Esophagus muscularis mucosa (tissue), 4 donors: ENCODE measurements at places on chromosomes 2 and 18.

DNA sequence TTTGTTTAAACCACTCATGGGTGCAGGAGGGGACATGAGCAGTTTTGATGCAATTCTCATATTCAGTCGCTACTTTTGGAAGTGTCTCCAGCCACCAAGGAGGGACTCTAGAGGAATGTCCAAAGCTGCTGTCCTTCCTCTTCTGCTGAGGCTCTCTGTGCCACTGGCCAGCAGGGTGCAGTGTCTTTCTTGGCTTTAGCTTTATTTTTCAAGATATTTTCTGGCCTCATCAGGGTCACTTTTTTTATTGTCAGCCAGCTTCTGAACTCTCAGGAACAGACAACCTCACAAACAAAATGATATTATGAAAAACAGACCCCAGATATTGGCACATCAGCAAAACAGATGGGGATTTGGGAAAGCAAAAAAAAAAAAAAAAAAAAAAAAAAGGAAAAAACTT lies 289.3 kb upstream of the ZSWIM2 start:
- DNase-seq = no peak

- DNase-seq = no peak
These were observed 150.4 kb downstream of the MTX2 start for GRCh38 chr2:176419591-176420071.

GRCh38 chr18:13444430-13445240 lies 226.1 kb downstream of the LDLRAD4 start:
- no peak for DNase-seq

- no peak for DNase-seq
These were observed 279.0 kb downstream of the CALCRL start for GRCh38 chr2:187168720-187169713.

DNA sequence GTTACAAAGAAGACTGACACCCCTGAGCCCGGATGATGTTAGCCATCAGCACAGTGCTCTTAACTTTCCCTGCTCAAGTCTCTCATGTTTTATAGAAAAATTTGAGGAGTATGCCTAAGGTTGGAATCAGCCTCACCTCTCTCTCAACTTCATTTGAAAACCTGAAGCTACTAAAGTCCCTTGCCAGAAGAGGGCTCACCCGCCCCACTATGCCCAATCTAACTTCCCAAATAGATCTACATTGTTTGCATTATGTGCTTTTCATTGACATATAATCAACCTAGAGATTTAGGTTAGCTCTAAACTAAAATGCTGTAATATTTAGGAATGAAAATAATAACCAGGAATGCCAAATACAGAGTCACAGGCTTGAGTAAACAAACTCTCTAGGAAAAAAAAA lies 305.4 kb downstream of the NCKAP5 start:
- DNase-seq = no peak

GRCh38 chr18:70158992-70159717 lies 46.3 kb downstream of the RTTN start:
- no peak for DNase-seq

- no peak for DNase-seq
These were observed 61.0 kb downstream of the AQP4 start for GRCh38 chr18:26804519-26804918.

GRCh38 chr2:190713471-190713870 lies 64.6 kb downstream of the NAB1 start:
- no peak for DNase-seq

DNA sequence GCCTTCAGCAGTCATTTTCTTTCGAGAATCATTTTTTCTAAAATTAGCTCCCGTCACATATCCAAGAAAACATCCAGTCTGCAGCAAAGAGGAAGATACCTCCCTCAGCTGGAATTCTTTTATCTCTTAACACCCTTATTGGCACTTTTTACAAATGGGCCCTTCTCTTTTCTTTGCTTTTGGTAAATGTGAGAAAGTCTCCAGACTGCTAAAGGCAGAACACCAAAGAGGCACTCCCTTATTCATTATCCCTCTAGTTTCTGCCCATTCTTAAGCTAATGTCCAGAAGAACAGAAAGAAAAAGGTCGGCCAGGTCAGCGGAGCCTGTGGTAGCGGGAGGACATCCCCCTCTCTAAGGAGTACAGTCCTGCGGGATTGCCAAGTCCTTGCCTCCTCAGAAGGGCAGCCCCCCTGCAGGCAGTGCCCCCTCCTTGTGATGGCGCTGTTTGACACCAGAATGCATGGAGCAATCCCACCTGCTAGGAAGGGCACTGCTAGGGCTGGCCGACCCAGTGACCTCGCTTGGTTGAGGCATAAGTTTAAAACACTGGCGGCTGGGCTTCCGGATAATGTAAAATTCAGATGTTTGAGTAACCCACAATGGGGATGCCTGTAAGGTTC lies 34.0 kb downstream of the ST6GAL2 start:
- DNase-seq = no peak

- DNase-seq = no peak
These were observed 687.6 kb downstream of the DCDC2C start for GRCh38 chr2:4391013-4391412.

DNA sequence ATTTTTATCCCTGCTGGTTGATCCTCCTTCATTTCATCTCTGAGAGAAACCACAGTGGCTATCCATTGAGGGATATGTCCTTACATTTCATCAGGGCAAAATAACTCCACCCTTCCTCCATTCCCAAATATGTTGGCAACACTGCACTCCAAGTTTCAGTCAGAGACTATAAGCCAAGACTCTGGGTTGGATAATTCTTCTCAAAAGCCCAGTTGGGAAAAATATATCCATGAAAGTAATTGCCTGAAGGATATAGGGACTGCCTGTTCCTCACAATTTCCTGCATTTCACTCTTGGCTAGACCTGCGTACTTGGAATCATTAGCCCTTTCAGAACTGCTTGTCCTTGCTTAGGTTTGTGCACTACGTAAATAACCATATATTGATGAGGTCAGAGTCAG lies 27.9 kb upstream of the EPB41L3 start:
- DNase-seq = no peak

GRCh38 chr2:120474486-120474885 lies 128.6 kb downstream of the INHBB start:
- no peak for DNase-seq

DNA sequence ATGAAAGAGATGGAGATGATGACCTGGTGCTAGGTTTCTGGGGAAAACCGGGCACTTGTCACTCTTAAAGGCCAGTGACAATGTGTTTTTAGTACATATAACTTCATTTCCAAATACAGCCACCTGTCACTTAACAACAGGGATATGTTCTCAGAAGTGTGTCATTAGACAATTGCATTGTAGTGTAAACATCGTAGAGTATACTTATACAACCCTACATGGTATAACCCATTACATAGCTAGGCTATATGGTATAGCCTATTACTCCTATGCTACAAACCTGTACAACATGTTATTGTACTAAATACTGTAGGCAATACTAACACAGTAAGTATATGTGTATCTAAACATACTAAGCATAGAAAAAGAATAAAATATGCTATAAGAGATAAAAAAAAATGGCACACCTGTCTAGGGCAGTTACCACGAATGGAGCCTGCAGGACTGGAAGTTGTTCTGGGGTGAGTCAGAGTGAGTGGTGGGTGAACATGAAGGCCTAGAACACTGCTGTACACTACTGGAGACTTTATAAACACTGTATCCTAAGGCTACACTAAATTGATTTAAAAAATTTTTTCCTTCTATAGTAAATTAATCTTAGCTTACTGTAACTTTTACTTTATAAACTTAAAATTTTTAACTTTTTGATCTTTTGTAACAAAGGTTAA lies 123.2 kb downstream of the THADA start:
- no peak for DNase-seq

DNA sequence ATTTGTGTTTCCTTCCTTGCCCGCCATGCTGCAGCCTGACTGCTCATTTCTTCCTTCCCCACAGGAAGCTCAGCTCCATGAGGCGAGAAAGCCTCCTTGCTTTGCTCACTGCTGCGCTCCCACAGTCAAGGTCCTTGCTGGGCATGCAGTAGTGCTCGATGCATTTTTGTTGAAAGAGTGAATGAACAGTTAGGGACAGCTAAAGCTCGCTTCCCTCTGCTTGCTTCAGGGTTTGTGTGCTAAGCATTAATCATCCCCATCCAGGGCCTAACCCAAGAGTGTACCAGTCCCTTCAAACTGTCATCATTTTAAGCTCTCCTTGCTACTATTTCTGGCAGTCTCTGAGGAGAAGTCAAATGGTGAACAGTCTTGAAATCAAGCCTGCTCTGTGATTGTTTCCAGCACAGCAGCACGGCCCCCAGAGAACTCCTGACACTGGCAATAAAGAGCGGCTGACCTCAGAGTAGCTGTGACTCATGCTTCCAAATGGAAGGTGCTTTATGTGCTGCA lies 171.7 kb upstream of the SOX11 start:
- no peak for DNase-seq

DNA sequence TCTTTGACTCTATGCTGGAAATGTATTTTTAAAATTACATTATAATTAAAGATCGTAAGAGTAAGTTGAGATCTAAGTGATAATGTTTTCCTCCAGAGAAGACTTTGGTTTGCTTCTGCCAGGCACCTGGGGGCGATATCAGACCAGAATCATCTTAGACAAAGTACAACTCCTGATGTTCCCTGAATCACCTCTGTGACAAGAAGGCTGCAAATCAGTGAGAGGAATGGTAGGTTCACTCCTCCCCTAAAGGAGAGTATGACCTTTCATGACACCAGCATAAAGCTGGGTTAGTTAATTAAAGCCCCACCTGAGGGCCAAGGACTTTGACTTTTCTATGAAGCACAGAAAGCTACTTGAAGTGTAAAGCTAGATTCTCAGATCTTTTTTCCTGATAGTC lies 114.4 kb upstream of the DTNA start:
- no peak for DNase-seq

- DNase-seq = no peak
These were observed 42.9 kb upstream of the TNFRSF11A start for GRCh38 chr18:62282188-62282629.
